ENCODE measurements at places on chromosomes 4 and X. TPM values are rescaled to one million over a fixed set of nuclear protein-coding genes. Genes with fewer than 3 reads are reported as not detected.

DCAF8L2 gene
- polyA plus RNA-seq: not detected

LIN54 gene
- 5.7 TPM for polyA plus RNA-seq

ATP2B3 gene
- 0.14 TPM for polyA plus RNA-seq

FGFR3 gene
- 18.6 TPM for polyA plus RNA-seq

PROM1 gene
- 23.2 TPM for polyA plus RNA-seq

DOK7 gene
- 0.36 TPM for polyA plus RNA-seq

DNA sequence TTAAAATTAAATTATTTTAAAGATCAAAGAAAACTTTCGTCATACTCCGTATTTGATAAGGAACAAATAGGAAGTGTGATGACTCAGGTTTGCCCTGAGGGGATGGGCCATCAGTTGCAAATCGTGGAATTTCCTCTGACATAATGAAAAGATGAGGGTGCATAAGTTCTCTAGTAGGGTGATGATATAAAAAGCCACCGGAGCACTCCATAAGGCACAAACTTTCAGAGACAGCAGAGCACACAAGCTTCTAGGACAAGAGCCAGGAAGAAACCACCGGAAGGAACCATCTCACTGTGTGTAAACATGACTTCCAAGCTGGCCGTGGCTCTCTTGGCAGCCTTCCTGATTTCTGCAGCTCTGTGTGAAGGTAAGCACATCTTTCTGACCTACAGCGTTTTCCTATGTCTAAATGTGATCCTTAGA, at the start of gene CXCL8:
Gene CXCL8 (plus strand): TSS at position 217 of the 426 bp plus-strand sequence. CDS start 90 bp downstream, at position 307.
- no peak for DNase-seq

GRCh38 chr4:140080883-140081282, 73.1 kb downstream of the MAML3 start:
- no peak for DNase-seq

- DNase-seq: no peak
These were observed 127.1 kb downstream of the SH3KBP1 start for GRCh38 chrX:19760345-19760744.

DNA sequence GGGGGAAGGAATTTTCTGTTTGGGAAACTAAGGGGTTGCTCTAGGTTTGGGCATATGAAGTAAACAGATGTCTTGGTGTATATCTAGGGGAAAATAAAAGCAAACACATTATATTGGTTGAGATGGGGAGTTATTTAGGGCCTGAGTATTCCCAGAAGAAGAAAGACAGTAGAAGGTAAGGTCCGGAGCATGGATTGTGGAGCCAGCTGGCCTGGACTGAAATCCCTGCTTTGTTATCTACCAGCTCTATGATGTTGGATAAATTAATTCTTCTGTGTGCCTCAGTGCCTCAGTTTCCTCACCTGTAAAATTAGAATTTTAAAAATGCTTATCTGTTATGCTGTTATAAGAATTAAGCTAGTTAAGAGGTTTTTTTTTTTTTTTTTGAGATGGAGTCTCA, 272.3 kb upstream of the RPS6KA3 start:
- DNase-seq: no peak

- DNase-seq: no peak
These were observed 258.1 kb upstream of the AGTR2 start for GRCh38 chrX:115912372-115912897.

All from H1 (cell line).